ENCODE measurements at places on chromosomes 1 and 21.

- DNase-seq, result no peak
Observed at GRCh38 chr1:1332774-1333480, 1.8 kb downstream of the TAS1R3 start.

- no peak for DNase-seq
Observed at GRCh38 chr1:52253421-52253820, 111.5 kb downstream of the ZFYVE9 start.

DNA sequence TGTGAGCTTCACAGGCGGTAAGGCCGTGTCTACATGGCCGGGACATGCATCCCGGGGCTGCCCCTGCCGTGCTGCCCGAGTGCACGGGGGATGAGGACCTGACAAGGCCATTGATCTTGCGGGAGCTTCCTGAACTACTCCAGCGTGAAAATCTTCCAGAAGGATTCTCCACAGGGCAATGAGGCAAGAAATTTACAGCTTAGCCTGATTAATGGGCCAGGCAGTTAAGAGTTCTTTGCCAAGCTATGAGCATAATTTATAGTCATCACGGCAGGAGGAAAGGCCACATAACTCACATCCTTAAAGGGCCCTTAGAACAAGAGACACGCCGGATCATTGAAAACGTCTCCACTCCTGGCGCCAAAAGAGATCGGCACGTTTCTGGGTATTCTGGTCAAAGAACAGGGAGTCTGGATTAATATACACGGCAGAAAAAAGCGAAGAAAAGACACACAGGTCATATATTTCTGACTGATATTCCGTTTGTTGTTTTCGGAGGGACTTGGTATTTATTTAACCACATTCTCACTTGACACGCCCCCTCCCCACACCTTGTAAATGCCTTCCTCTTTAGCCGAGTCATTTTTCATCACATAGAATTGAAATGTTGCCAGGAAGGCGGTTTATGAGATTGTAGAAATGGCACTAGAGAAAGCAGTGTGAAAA is 180.5 kb downstream of the DYRK1A start:
- peak; percentile 91 for DNase-seq

DNA sequence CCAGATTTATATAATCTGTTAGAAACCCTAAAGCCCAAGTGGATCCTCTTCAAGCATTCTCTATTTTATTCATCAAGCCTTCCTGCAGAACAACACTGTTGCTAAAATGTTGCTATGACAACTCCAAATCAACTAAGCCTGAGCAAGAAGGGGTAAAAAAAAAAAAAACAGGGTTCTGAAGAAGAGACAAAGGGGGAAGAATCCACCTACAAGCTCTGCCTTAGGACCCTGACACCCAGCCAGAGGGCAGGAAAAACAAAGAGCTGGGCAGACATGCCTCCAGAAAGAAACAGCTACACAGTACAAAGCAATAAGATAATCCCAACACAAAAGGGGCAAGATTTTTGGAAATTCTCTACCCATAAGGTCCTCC is 1.3 kb downstream of the USF1 start:
- DNase-seq, result no peak

Measured in NCI-H187 treated with DMSO at 0.1 percent for 48 hours (cell line).